ENCODE measurements at places on chromosomes 5 and 9.

DNA sequence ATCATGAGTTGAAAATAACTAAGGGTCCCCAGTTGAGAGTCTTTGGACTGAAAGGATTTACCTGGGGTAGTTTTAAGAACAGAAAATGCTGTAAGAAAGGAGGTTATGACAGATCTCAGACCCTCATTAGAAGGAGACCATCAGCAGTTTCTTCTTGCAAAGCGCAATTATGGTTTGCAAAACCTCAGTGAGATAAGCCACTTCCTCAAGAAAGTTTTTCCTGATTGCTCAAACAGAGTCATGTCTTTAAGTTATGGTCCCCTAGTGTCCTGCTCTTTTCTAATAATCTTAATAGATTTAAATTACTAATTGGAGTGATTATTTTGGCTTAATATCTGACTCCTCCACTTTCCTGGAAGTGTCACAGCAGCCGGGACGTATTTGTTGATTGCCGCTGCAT, 293.2 kb upstream of the KLF4 start:
- H3K36me3 ChIP-seq: no peaks in the 10 kb centered on the region
- no peak for DNase-seq
- no peaks in the 10 kb centered on the region for H3K4me1 ChIP-seq
- no peak overlapping the region for H3K4me3 ChIP-seq

DNA sequence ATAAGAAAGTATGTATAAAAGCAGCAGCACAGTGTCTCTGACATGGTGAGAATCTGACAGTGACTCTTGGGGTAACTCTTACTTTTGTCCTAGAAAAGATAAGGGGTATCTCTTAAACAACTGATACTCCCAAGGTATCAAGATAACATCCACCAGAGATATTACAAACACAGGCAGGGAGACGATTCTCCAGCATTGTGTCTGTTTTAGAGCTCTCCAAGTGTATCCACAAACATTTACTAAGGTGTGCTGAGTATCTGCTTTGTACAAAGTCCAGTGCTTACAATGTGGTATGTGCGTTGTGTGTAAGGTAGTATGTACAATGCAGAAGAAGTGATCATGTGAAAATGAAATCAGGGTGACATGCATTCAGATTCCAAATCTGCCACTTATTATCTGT, 4.4 kb upstream of the TMEM245 start:
- peaks cover 8% of the 10 kb centered on the region for H3K4me1 ChIP-seq
- H3K4me3 ChIP-seq: no peak overlapping the region
- H3K27ac ChIP-seq: no peak overlapping the region
- no peaks in the 10 kb centered on the region for H3K36me3 ChIP-seq
- no peaks in the 10 kb centered on the region for H3K27me3 ChIP-seq
- DNase-seq: no peak

DNA sequence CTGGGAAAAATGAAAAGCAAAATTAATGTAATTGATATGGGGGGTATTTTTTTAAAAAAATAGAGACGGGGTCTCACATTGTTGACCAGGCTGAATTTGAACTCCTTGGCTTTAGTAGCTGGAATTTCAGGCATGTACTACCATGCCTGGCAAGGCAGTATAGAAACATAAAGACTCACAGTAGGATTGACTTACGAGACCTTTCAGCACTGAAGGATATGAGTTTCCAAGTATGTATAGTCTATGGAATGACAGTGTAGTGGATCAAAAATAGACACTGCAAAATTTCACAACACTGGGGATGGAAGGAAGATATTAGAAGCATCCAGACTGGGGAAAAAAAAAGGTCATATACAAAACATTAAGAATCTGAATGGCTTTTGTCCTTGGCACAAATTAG, 6.8 kb downstream of the DCP2 start:
- H3K4me3 ChIP-seq: no peak overlapping the region
- no peak for DNase-seq
- H3K27ac ChIP-seq: no peak overlapping the region
- H3K36me3 ChIP-seq: peaks cover 30% of the 10 kb centered on the region
- H3K27me3 ChIP-seq: no peaks in the 10 kb centered on the region
- peaks cover 12% of the 10 kb centered on the region for H3K4me1 ChIP-seq

- DNase-seq: no peak
- H3K4me1 ChIP-seq: no peaks in the 10 kb centered on the region
- no peak overlapping the region for H3K4me3 ChIP-seq
- H3K27me3 ChIP-seq: no peaks in the 10 kb centered on the region
Measured at GRCh38 chr5:78958672-78959445, 26.3 kb downstream of the ARSB start.

DNA sequence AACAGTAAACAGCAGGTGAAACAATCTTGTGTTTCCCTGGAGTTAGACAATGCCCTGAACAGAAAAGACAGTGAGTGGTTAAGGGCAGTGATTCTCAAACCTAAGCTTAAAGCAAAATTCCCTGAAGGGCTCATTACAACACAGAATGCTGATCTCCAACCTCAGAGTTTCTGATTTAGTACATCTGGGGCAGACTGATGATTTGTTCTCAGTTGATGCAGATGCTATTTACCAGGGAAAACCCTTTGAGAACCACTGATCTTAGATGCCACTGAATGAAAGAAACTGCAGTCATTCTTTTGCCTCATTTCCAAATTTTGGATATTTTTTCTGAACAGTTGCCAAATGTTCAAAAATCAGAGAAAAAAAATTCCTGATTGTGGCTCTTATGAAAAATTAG, 18.7 kb upstream of the ADAM19 start:
- H3K27me3 ChIP-seq: no peaks in the 10 kb centered on the region
- peaks cover 43% of the 10 kb centered on the region for H3K4me1 ChIP-seq
- no peak for DNase-seq
